Head of caudate nucleus (tissue), 42 donors: ENCODE measurements at places on chromosomes 13 and 19.

DNA sequence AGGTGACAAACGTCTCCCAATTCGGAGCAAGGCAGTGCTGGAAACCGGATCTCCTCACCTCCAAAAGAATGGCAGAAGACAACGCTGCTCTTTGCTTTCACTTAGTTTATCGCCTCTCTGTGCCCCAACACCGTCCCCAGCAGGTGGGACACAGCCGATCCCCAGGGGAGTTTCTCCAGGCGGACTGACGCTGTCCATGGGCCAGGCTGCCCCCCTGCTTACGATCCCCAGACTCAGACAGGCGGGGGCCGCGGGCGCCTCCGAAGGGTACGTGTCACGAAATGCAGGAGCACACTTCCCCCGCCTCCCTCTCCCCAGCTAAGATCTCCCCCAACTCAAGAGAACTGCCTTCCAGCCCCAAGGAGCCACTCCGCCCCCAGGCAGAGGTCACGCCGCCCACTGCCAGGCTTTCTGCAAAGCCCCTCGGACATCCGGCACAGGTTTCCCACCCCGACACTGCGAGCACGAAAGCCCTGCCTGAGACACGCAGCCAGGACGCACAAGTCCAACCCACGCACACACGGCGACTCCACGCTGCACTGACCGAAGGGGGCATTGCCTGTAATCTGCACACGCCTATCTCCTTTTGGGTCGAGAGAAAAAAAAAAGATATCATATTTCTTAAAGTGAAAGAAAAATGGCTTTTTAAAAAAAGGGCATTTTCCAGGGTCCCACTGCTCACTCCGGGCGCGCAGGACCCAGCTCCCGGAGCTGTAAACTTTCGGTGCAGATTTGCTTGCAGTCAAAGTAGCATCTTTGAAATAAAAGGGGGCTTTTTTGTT lies 2.0 kb downstream of the SPRY2 start:
- peak; percentile 76 for DNase-seq

DNA sequence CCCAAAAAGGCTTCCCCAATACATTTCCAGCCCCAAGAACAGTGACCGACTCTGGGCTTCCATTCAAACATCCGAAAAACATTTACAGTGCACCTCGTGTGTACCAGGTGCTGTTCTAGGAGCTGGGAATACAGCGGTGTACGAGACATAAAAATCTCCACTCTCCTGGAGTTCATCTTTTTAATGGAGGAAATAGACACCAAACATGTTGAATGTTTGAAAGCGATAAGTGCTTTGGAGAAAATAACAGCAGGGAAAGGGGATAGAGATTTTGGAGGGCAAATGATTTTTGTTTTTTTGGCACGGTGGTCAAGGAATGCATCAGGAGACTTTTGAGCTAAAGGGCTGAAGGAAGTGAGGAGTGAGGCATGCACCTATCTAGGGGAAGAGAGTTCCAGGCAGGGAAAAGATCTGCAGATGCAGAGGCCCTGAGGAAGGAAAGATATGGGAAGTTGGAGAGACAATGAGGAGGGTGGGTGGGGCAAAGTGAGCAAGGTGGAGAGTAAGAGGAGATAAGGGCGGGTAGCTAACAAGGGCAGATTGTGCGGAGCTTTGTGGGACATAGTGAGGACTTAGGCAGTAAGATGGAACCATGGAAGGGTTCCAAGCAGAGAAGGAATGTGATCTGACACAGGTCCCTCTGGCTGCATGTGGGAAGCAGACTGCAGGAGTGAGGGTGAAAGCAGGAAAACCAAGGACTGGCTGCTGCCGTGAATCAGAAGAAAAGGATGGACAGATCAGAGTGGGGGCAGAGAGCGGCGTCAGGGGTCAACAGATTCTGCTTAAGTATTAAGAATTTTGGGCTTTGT lies 703 bp upstream of the FBL start:
- no peak for DNase-seq

DNA sequence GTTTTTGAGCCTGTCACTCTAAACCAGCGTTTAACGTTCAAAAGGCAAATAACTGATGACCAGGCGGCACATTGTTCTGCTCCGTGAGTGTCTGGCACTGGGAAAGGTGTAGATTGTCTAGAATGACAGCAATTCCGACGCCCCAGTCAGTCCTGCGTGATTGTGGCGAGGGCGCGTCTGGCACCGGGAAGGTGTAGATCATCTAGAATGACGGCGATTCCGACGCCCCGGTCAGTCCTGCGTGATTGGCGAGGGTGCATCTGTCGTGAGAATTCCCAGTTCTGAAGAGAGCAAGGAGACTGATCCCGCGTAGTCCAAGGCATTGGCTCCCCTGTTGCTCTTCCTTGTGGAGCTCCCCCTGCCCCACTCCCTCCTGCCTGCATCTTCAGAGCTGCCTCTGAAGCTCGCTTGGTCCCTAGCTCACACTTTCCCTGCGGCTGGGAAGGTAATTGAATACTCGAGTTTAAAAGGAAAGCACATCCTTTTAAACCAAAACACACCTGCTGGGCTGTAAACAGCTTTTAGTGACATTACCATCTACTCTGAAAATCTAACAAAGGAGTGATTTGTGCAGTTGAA lies 26.1 kb upstream of the NDUFS7 start:
- no peak for DNase-seq

GRCh38 chr13:34842466-34842865 lies 99.6 kb upstream of the NBEA start:
- DNase-seq, result no peak

GRCh38 chr13:105655046-105655445 lies 880.4 kb downstream of the EFNB2 start:
- DNase-seq, result no peak

DNA sequence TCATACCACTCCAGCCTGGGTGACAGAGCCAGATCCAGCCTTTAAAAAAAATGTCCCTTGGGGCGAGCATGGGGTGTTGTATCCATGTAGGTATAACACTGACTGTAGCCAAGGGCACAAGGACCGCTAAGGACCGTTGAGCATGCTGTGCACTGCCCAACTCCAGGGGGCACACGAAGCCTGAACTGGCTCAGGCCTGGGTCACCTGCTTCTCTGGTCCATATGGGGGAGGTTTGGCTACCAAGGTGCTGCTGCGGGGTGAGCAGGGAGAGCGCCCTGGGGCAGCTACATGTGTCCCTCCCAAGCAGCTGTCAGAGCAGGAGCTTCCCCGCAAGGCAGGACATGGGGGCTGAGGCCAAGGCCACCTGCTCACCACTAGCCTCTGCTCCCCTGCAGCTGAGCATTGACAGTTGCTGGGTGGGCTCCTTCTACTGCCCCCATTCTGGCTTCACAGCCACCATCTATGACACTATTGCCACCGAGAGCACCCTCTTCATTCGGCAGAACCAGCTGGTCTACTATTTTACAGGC lies 16.3 kb downstream of the CATSPERG start:
- DNase-seq, result no peak

DNA sequence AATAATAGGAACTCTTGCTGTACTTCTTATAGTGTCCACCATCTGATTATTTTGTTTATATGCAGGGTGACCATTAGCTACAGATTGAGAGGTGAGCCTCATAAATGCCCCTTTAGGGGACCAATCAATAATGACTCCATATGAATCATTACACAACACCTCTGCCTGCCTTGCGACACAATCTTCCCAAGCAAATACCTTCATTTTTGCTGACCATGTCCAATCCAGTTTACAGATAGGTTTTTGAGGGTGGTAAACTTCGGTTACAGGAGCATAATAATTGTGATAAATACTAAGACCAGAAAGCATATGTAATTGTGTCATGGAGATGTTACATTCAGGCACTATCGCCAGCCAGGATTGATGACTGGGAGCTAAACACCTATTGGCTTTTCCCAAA lies 23.6 kb upstream of the IL17D start:
- DNase-seq, result no peak

GRCh38 chr19:4584670-4585460 lies 25.4 kb upstream of the SEMA6B start:
- DNase-seq, result peak; percentile 20
